Activated effector memory CD4-positive, alpha-beta T cell treated with anti-CD3 and anti-CD28 coated beads, Interleukin-2, amount 50 U/mL, for 16 hours (primary cell): ENCODE measurements at places on chromosomes 1 and 21.

DNA sequence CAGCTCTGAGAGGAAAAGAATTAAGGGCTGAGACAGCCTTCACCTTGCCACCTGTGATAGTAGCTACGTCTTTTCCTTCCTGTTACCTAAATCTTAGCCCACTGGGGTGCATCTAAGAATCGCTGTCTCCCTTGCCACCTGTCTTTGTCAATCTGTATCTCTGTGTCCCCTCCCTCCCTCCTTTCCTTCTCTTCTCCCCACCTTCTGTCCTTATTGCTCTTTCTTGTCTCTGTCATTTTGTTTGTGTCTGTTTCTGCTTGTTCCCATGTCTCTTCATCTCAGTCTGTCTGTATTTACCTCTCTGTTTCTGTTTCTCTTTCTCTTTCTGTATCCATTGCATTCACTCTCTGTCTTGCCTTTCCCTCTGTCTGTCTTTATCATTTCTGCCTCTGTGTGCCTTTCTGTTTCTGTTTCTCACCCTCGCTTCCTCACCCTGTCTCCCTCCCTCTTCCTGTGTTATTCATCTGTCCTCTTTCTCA lies 30.2 kb downstream of the SLC22A15 start:
- no peak for DNase-seq

- DNase-seq = peak; percentile 73
These were observed 4.6 kb downstream of the COL9A2 start for GRCh38 chr1:40312238-40313205.

DNA sequence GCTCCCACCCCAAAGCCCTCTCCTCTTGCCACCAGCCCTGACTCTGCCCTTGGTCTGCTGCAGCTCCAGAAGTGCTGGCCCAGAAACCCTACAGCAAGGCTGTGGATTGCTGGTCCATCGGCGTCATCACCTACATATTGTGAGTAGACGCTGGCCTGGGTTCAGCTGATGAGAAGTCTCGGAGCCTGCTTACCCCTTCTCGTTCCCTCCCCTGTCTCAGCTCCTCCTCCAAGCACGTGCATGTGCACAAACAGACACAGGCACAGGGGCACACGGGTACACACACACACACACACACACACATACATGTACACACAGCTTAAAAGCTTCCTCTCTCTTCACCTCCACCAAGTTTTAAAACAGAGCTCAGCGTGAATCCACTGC lies 24.3 kb downstream of the CAMK1G start:
- DNase-seq = no peak

- DNase-seq = no peak
These were observed 12.3 kb downstream of the OLFML3 start for GRCh38 chr1:113991467-113991997.

- DNase-seq = peak; percentile 85
These were observed 6.7 kb upstream of the FAM167B start for GRCh38 chr1:32240140-32240951.

DNA sequence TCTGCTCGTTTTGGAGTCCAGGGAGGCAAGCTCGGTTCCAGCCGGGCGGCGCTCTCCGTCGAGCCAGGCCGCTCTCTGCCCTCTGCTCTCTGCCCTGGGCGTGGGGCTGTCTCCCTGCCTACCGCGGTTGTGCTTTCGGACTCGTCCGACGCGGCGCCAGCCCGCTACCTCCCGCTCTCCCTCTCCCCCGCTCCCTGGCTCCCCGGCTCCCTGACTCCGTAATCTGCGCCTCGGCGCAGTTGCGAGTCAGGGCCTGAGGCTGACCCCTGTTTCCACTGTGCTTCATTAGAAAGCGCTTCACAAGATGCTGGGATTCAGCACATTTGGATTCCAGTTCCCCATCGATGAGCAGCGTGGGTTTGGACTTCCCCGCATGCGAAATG lies 2.2 kb downstream of the SOX13 start:
- DNase-seq = no peak

GRCh38 chr21:32371913-32372314 lies 20.9 kb downstream of the URB1 start:
- DNase-seq = no peak

DNA sequence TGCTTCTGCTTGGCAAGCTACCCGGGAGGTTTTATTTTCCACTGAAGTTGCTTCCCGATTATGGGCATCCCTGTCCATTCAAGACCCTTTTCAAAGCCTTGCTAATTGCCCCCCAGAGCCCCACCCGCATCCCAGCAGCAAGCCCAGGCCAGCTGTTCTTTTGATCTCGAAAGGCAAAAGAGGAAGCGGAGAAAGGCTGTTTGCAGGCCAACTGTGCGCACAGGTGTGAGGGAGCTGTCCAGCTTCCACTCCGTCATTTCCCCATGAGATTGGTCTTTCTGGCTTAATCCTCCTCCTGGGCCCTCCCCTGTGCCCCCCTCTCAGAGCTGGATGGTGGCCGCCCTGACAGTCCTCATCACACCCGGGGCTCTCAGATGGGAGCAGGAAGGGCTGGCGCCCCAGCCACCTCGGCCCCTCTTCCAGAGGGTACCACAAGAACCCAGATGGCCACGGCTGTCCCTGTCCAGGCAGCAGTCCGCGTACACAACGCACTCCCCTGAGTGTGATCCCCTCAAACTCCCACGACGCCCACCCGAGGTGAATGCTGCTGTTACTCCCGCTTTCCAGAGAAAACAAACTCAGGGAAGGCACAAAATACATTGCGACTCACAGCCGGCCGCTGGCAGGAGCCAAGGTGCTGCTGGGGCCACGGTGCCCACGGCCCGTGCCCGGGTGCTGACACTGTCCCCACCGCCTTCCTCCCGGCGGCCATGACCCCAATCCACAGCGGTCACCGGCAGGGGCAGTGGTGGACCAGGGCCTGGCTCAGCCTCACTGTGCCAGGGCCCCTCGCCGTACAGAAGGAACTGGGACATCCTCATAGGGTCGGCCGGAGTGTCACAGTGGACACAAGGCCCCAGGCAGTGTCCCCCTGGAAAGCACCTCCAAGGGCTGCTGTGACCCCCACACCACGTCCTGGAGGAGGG lies 121.9 kb downstream of the CRYAA start:
- no peak for DNase-seq

- DNase-seq = no peak
These were observed 522 bp downstream of the SLC45A1 start for GRCh38 chr1:8318436-8318835.

GRCh38 chr1:19370453-19371170 lies 58.5 kb downstream of the SLC66A1 start:
- no peak for DNase-seq

DNA sequence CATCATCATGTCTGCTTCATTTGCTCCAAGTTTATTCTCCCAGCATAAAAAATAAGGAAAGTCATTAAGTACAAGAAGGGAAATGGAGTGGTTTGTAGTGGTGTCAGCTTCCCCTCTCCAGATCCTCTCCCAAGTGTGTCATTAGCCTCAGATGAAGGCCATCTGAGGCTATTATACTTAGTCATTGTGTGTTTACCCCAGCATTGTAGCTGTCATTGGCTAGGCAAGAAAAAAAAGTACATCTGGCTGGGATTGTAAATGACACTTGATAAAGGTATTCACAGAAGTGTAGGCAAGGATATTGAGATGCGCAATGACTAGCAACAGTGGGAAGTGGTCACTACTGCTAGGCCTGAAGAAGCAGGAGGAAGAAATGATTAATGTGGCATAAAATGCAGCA lies 316.9 kb upstream of the SGIP1 start:
- DNase-seq = no peak

DNA sequence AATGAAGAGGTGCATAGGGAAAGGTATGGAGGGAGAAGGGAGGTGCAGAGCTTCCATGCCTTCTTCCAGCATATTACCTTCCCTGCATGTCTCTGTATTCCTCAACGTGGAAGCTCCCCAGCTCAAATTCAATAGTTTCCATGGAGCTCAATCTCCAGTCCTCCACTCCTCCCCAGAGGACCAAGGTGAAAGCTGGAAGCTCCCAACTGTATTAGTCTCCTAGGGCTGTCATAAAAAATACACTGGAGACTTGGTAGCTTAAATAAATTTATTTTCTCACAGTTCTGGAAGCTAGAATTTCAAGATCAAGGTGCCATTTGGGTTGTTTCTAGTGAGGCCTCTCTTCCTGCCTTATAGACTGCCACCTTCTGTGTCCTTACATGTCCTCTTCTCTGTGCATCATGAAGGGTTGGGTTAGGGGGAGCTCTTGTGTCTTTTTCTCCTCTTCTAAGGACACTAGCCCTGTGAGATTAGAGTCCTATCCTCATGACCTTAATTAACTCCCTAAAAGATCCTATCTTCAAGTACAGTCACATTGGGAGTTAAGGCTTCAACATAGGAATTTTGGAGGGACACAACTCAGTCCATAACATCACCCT lies 21.9 kb upstream of the RABGGTB start:
- DNase-seq = no peak

DNA sequence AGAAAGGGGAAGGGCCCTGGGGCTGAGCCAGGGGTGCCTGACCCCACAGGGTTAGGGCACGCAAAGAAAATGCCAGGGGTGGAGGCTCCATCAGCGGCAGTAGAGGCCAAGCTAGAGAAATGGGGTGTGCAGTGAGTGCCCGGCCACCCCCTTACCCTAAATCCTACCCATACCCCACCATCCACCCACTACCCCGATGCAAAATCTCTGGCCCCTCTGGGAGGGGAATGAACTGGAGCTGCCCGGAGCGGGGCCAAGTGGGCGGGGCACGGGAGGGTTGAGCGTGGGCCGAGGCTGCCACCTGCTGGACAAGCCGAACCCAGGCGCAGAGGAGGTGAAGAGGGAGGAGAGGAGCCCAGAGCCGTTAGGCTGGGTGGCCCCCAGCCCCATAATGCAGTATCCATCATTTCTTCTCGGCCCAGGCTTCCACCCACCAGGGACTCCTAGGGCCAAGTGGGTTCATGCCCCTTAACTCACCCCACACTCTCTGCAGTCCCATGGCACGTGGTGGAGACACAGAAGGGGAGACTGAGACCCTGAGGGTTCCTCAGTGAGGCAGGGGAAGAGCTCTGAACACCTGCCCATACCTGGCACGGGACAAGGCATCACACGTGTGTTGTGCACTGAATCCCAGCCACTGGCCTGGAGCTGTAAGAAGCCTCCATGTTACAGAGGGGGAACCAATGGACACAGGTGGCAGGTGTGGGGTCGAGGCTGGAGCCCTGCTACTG lies 1.4 kb upstream of the C1QC start:
- peak; percentile 87 for DNase-seq

DNA sequence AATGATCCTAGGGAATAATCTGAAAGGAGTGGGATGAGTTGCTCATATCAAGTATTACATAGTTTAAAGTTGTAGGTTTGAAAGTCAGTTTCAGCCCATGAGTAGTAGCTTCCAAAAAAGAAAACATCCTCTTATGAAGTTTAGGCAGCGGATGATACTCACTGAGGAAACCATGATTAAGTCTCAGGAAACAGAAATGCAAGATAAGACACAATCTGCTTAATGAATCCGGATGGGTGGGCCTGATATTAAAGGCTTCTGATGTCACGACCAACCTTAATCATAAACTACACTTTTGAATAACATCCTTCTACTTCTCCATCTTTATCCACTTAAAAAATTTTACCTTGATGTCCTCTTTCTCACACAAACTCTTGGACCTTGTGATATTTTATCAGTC lies 61.8 kb downstream of the S1PR1 start:
- no peak for DNase-seq

GRCh38 chr1:168180148-168180524 lies 1.4 kb downstream of the TIPRL start:
- DNase-seq = no peak

- no peak for DNase-seq
These were observed 1098.1 kb upstream of the NCAM2 start for GRCh38 chr21:19900149-19900548.

GRCh38 chr1:77582905-77583304 lies 99.6 kb downstream of the ZZZ3 start:
- DNase-seq = no peak

DNA sequence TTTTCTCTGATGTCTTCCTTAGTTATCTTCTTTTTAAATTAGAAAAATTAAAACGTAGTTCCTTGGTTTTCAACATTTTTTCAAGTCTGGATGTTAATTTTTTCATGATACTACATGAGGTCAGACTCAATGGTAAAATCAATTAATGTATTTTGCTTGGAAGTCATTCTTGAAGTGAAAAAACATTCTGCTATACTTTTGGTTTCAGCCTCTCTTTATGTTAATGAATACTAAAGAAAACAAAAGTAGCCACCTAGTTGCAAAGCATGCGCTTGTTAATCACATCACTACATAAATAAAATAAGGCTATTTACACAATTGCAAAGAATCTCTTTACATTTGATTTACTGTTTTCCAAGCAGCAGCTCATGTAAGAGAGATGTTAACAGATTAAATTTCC lies 170.4 kb downstream of the LIPI start:
- no peak for DNase-seq

GRCh38 chr1:226893936-226894335 lies 23.5 kb downstream of the PSEN2 start:
- DNase-seq = no peak

DNA sequence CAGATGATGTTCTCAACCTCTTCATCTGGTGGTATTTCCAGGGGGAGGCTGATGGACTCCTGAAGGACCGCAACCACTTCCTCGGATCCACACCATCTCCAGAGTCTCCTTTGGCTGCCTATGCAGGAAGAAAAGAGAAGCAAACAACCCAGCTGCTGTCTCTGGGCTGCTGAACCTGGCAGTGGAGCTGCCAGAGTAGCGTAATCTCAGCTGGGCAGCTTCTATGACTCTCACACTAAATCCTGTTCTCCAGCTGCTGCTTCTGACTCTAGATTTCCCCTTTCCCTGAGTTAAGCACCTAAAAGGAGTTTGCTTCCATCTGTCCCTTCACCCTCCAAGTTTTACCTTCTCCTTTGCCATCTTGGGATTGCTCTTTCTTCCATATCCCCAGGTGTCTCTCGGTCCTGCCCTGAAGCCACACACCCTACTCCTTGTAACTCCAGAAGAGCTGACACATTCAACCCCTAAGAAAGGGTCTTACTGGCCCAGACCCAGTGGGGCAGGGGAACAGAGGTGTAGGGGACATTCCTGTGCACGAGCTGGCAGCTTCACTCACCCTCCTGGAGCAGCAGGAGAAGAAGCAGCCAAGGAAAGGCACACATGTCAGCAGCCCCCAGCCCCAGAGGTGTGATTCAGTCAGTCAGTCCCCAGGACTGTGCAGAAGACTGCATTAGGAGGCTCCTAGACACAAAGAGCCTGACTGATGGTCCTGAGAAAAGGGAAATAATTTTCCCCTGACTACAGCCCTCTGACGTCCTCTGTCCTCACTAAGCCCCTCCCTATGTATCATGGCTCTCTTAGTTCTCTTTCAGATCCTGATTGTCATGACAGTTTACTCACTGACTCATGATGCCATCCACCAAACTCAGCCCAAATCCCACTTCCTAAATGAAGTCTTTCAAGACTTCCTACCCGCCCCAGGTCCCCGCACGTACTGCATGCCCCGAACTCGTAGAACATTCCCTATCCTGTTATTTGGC lies at the start of gene SLAMF9:
SLAMF9 (minus strand) TSS at position 702 of the 980 bp plus-strand sequence; CDS start at position 602, 100 bp downstream.
- no peak for DNase-seq

DNA sequence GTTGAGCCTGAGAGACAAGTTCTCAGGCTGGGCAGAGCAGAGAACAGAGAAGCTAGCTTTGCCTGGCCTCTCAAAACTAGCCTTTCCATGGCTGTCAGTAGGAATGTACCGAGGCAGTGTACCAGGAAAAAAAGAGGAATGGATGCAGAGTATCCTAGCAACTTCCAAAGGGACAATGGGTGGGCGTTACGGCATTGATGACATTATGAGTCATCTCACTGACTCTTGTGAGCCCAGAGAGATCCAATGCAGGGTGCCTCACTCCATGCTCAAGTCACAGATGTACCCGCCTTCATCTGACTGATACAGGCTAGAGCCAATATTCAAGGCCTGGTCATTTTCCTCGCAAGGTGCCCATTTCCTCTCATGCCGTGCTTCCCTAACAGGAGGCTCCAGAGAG lies 51.4 kb upstream of the C8B start:
- DNase-seq = no peak
